AG08395 (cell line): ENCODE measurements at places on chromosomes 1 and 21.

DNA sequence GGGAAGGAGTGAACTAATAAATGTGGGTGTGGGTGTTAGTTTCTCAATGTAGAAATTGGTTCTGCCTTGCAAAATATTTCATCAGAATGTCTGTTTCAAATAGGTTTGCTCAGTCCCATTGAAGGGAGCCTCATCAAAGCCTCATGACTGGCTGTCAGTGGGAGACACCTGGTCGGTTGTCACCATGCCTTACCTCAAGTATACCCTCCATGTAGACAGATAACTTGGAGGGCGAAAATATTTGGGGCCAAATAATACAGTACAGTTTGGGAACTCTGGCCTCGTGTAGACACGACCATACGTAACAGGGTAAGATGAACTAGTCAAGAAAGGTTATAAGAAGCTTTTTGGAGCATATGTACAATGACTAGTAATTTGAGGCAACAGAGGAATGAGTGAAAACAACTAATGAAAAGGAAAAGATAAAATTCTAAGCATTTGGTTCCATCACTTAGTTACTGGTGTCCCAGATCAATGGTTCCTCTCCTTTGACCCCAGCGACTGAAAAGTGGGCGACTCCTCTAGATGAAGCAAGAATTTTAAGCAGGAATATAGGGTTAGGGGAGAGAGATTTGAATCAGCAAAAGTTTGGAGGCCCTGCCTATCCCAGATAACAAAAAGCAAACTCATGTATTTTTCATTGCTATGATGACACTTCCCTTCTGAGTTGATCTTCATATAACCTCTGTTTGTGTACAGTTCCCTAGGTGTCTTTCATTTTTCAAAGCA is 163.9 kb downstream of the LRRC40 start:
- no peak for DNase-seq

- peak; percentile 81 for DNase-seq
These were observed 157.3 kb downstream of the KCNJ6 start for GRCh38 chr21:37758982-37759381.

DNA sequence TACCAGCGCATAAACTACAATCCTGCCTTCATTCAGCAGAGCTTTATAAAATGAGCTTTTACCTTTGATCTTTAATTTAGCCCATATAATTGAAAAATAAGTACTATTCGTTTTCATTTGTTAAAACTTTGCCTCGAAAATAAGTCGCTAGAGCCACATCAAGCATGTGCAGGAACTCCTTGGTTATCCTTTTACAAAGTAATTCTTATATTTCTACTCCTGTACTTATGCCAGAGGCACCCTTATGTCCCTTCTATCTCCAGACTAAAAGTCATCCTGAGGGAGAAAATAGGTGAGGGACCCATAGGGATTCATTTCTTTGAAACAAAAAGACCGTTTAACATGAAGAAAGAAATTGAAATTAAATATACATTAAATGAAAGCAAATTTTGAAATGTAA is 278.2 kb upstream of the C1orf105 start:
- no peak for DNase-seq

- DNase-seq, result peak; percentile 10
These were observed 7.0 kb downstream of the TCHH start for GRCh38 chr1:152107984-152108881.

GRCh38 chr1:99481391-99481996 is 164.4 kb upstream of the PALMD start:
- DNase-seq, result peak; percentile 56

DNA sequence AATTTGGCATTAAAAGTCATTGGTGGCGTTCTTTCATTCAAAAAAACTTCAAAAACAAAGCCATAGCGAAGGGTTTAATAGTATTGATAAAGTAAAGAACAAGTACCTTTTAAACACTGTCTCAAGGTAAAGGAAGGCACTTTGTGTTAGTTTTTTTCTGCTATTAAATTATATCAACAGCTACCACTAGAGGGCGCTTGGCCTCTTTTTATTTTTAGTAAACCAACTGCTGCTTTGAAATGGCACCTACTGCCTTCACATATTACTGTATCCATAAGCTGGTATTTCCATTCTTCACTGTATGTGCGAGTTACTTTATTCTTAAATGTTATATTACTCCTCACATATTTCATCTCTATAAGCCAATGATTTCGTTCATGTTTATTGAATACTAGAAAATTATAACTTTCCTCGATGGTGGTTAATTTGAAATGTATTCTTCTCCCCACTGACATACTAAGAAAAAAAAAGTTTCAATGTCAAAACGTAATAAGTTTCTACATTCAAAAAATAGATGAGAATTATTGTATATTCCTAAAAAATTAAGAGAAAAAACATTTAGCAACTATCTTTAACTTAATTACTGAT is 125.7 kb upstream of the CXADR start:
- peak; percentile 51 for DNase-seq

DNA sequence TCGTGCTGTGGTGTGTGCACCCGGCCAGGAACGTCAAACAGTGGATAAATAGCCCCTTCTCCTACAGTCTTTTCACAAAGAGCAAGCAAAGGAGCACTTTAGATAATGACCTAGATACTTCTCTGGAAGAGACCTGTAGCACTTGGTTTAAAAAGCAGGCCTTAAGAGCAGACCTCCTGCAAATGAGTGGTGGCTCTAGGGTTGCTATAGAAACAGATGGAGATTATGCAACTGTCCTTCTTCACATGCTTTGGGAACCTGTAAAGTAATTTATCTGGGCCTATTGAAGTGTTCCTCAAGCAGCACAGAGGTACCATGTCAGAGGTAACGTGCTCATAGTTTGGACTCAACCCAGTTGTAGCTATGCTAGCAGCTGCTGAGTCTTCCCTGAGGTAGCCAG is 208.2 kb upstream of the KIAA0040 start:
- no peak for DNase-seq

GRCh38 chr1:115880981-115881672 is 40.2 kb upstream of the NHLH2 start:
- DNase-seq, result no peak

DNA sequence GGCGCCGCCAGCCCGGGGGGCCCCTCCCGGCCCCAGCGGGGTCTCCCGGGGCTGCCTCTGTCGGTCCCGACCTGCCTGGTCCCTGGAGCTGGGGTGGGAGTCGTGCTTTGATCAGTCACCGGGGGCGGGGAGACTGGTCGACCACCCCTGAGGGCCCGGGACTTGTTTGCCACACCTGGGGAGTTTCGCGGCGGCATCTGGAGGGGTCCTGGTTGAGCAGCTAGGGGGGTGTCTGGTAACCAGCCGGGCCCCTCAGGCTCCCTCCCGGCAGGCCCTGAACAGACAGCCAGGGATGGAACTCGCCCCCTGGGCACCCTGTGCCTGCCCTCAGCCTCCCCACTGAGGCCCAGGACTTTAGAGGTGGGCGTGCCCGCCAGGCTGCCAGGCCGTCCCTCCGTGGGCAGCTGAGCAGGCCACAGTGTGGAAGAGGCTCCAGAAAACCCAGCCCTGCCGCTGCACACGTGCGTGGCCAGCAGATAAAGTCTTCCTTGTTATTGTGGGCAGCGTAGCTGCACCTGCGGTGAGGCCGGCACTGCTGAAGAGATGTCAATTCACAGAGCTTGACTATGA is 13.3 kb upstream of the SAMD11 start:
- no peak for DNase-seq

- DNase-seq, result no peak
These were observed 2.2 kb downstream of the FASLG start for GRCh38 chr1:172661107-172661506.

DNA sequence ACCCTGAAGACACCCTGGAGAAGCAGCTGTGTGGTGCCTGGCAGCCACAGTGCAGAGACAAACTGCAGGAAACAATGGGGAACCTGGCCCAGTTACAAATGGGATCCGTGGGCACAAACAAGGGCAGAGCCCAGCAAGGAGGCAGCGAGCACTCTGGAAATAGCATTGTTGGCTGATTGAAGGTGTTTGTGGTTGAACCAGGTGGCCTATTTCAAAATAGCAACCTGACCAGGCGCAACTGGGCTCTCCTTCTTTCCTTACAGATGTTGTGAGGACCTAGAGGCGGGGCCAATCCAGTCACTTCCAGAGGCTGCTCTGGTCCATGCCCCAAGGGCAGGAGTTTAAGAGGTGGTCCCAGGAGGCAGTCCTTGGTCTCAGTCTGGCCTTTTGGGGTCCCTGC is 21.7 kb upstream of the ZBTB21 start:
- no peak for DNase-seq

GRCh38 chr1:86616871-86617270 is 70.0 kb downstream of the CLCA4 start:
- DNase-seq, result no peak

- no peak for DNase-seq
These were observed 47.8 kb downstream of the WNT9A start for GRCh38 chr1:227899820-227900449.
